ENCODE measurements at places on chromosomes 7 and 10.

DNA sequence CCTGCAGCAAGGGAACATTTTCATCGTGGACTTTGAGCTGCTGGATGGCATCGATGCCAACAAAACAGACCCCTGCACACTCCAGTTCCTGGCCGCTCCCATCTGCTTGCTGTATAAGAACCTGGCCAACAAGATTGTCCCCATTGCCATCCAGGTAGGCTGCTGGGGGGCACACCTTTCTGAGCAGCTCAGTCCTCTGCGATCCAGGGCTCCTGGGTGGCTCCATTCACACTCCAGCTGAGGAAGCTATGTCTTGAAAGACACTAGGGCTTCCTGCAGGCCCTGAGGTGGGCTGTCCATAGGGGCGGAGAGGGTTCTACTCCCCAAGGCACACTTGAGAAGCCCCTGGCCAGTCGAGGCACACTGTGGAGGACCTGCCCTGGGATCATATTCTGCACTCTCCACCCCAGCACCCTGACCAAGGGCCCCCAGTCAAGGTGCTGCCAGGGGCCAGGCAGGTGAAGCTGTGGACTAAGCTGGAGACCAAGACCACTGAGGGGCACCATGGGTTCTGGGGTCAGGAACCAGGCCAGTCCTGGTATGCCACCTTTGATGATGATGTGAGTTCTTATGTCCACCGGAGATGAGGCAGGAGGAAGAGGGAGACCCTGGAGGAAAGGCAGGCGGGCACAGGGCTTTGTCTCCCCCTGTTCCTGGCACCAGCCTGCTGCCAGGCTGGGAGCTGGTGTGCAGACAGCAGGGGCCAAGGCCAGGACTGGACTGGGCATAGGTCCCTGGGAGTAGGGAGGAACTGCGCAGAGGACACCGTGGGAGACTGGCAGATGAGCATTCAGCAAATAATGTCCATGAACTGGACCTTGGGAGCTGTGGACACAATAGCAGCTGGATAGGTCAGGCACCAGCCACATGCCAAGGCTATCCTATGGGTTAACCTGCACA lies 54.8 kb downstream of the ALOX5 start:
- no peak for DNase-seq

DNA sequence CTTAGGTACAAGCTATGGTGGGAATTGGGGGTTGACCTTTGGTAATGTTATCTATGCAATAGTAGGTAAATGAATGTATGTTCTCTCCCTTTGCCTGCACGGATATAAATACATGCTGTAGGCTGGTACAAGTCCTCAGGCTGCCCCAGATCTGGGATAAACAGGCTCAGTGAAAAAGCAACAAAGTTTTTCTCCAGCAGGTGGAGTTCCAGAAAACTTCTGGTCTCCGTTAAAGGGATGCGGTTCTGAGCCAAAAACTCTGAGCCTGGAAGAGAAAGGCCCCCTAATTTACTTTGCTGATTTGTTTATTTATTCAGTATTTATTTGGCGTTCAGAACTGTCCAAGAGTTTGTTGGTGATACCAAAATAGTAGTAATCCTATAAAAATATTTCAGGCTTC lies 204.7 kb downstream of the ADRA2A start:
- no peak for DNase-seq

DNA sequence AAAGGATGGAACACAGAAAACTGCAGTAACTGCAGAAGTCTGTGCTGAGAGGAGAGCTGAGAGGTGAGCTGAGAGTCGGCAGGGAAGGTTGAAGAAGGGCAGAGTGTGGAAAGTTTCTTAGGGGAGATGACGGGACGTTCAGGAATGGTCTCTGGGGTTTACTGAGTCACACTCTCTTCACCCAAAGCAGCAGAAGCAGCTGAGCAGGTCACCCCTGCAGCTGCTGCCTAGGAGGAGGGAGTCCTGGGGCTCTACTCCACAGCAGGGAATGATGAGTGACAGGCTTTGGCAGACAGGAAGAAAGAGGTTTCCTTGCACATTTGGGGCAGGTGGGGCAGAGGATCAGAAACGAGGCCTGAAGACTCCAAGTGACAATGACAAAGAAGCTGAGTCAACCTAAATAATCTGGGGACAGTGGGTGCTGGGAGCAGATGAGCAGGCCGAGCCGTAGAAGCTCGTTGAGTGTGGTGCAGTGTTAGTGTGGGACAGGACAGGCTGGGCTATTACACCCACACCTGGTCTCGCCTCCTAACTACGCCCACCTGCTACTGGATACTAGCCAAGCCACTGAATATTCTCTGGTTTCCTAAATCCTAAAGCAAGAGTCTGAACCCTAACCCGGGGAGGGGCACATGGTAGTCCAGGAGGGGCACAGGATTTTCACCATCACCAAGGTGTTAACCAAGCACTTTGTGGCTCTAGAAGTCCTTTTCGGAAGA lies 24.9 kb downstream of the BEND7 start:
- DNase-seq = no peak

GRCh38 chr10:45439365-45439764 lies 65.3 kb downstream of the ALOX5 start:
- DNase-seq = no peak

GRCh38 chr7:47579458-47579857 lies 2.5 kb downstream of the TNS3 start:
- no peak for DNase-seq

DNA sequence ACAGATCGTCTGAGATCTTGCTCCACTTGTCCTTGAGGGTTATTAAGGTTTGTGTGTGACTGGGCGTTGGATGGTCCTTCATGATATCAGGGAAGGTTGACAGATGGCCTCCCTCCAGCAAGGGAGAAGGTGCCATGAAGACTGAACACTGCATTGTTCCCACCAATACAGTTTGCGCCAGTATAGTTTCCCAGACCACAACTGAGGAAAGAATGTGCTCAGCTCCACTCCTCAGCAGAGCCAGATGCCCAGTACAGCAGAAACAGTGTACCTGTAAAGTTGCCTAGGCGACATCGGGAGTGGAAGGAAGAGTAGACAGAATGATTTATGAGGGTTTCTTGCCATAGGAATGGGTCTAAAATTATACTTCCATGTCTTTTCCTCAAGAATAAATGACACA lies 137.5 kb downstream of the ST7 start:
- no peak for DNase-seq

GRCh38 chr7:129857313-129857712 lies 95.4 kb downstream of the UBE2H start:
- no peak for DNase-seq

DNA sequence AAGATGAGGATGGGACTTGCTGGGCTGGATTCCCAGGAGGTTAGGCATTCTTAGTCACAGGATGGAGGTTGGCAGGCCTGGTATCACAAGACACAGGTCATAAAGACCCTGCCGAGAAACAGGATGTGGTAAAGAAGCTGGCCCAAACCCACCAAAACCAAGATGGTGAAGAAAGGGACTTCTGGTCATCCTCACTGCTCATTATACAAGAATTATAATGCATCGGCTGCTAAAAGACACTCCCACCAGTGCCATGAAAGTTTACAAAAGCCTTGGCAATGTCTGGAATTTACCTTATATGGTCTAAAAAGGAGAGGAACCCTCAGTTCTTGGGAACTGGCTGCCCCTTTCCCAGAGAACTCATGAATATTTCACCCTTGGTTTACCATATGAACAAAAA lies 345.5 kb upstream of the POM121L12 start:
- no peak for DNase-seq

GRCh38 chr10:119753309-119753708 lies 27.5 kb downstream of the INPP5F start:
- DNase-seq = no peak

DNA sequence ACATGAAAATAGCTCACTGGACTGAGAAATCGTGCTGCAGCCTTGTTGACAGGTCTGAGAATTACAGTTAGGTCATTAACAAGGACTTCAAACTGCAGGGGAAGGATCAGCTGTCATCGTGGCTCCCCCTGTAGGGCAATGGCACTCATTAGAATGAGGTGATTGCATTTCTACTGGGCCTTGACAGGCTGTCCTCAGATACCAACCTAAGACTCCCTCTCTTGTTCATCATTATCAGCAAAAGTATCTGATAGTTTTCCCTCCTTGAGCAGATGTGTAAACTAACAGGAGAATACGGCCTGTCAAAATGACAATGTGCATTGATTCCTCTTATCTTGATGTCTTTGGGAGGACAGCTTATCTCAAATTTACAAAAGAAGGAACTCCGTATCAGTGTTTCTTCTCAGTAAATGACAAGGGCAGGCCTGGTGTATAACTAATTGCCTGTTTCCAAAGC lies 648.5 kb upstream of the LRRN3 start:
- DNase-seq = peak; percentile 58

DNA sequence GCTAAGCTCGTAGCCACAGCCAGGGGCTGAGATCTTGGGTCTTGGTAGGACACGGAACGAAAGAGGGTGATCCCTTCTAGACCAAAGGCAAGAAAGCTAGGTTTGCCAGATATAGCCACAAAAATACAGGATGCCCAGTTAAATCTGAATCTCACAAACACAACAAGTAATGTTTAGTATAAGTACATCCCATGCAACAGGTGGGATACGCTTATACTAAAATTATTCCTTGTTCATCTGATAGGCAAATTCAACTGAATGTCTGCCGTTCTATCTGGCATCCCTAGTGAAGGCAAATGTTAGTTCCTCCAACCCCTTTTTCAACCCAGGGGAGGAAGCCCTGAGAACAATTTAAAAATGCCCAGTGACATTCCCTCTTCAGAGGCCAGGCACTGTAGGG lies 131.1 kb upstream of the MGMT start:
- DNase-seq = no peak

GRCh38 chr7:2280424-2280823 lies 33.8 kb downstream of the SNX8 start:
- DNase-seq = no peak

DNA sequence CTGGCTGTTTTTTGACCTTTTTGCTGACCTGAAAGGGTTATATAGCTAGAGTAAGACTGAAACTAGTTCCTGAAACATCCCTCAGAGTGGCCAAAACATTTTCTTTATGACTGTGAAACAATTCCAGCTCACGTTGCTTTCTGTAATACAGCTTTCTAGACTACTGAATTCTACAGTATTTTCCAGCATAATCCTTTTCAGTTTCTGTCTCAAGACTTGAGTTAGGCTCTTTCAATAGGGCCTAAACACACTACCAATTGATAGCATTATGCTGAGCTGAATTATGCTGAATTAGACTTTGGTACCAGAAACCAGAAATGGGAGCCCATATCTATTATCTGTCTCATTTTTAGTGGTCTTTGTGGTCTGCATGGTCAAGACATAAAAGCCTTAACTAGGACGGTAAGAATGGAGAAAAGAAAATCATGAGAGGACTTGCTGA lies 72.6 kb downstream of the EPDR1 start:
- no peak for DNase-seq

DNA sequence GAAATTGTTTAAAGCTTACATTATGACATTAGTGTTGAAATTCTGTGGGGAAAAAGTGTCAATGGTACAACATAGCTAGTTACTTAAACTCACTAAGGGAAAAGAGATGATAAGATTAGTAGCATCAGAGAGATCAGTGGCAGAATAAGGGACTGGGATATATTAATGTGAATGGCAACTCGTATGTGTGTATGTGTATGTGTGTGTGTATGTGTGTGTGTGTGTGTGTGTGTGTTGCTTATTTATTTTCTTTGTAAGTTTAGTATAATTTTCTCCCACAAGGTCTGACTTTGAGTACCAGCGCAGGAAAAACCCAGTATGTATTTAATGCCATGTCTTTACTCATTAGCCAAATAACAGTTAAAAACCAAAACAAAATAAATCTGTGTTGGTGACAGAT lies 256.1 kb downstream of the ARHGAP21 start:
- DNase-seq = no peak

DNA sequence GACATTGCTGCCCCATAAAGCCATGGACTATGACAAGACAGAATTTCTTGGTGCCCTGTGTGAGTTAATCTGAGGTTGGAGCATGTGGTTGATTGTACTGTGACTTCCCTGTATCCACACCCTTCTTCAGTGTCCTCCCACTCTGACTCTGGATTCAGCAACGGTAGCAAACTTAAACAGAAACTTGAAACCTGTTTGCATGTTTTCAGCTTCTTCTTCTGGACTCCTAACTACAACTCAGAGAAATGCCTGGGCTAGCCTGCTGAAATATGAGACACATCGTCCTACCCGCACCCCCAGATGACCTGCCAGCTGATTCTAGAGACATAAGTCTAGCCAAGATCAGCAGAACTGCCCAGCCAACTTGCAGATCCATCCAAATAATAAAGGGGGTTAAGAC lies 78.4 kb downstream of the IPMK start:
- no peak for DNase-seq

GRCh38 chr10:110834629-110835301 lies 37.0 kb upstream of the PDCD4 start:
- DNase-seq = no peak

DNA sequence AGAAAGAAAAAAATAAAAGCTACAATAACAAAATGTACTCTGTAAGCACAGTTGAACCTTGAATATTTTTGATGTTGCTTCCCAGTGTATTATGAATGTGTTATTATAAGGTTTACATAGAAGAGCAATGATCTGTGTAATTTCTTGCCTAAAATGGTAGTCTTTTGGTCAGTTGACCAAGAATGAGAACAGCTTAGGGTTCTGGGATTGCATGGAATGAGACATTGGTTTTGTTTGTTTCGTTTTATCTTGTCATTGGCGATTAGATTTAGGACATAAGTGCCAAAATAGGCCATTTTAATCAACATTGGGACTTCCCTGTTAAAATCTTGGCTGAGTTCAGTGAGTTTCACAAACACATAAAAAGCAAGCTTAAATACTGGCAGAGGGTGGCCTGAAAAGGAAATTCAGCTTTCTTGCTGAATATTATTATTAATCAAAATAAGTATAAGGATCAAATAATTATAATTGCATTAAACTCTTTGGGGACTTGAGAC lies 49.1 kb upstream of the GLCCI1 start:
- DNase-seq = no peak

DNA sequence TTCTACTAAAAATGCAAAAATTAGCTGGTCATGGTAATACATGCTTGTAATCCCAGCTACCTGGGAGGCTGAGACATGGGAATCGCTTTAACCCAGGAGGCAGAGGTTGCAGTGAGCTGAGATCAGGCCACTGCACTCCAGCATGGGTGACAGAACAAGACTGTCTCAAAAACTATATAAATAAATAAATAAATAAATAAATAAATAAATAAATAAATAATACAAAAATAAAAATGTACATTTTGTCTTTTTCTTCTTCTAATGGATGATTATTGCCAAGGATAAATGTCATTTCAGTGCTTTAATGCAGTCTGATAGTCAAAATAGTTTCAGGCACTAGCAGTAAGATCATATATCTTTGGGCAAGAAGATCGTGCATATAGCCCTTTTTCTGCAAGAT lies 727.6 kb upstream of the SEMA3D start:
- no peak for DNase-seq
